Colonic mucosa (tissue), 4 donors: ENCODE measurements at places on chromosomes 7 and 10.

GRCh38 chr7:154960063-154960790 lies 42.7 kb downstream of the PAXIP1 start:
- DNase-seq = no peak

DNA sequence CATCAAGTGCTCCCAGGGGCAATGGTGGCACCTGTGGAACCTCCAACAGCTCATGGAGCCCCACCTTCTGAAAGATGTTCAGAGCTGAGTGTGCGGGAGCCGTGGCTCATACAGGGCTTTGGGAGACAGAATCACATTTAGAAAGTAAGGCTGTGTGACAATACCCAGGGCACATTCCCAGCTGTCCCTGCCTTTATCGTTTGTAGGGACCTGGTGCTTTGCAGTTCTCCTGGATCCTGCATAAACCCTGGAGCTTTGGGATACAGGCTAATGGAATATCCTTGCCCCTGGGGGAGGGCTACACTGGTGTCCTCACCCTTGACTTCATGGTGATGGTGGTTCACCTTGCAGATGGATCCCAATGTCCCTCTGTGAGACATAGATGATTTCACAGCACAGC lies 134.8 kb upstream of the LAMB4 start:
- DNase-seq = no peak

GRCh38 chr7:39605087-39605486 lies 18.3 kb upstream of the RALA start:
- no peak for DNase-seq

DNA sequence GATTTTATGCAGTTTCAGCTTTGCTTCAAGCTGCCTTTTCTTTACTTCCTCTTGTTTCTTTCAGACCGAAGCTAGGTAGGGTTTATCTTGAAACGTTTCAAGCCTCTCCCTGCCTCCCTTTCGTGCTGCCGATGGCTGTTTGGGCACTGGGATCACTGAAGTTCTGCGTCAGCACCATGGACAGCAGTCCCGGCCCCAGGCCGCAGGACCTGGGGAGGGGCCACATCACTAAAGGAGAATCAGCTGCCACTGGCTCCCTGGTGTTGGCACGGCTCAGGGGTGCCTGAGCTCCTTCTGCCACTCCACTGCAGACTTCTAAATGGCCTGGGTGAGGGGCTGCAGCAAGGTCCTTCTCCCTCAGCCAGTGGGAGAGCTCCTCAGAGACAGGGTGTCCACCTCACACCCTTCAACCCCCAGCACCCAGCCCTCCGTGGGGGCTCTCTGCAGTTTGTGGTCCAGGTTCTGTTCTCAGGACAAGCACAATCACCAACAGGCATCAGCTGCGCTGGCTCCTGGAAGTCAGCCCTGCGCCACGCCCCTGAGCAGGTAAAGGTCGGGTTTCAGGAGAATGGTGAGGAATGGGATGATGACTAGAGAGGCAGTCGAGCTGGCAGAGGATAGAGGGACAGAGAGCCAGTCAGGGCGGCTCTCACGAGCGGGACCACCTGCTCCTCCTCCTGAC lies 387.2 kb downstream of the TCERG1L start:
- no peak for DNase-seq

DNA sequence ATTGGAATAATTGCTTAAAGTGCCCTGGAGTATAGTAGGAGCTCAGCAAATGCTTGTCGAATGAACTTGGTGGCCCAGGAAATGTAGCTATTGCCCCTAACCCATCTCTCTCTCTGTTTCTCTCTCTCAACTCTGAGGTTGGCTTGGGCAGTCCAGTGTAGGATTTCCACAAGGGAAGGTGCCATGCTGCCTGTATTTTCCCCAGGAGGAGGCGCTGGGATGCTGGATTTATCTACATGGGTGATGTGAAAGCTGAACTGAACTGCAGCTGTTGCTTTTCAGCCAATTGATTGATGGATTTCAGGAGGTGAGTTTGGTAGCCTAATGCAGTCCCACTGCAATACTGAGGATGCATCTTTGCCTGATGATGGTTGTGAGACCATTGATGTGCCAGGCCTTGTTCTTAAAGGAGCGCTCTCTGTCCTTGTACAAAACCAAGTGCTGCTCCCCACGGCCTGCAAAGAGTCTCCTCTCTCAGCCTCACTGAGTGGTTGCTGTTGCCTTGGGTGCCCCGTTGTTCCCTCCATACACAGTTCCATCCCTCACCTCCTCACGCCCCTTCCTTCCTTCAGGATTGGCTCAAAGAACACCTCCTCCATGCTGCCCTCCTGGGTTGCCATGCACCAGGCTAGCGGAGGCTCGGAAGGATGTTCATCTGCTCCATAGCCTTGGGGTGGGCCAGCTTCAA lies 200.6 kb downstream of the GLRX3 start:
- DNase-seq = no peak

GRCh38 chr7:23462846-23463245 lies 7.4 kb downstream of the IGF2BP3 start:
- DNase-seq = no peak

DNA sequence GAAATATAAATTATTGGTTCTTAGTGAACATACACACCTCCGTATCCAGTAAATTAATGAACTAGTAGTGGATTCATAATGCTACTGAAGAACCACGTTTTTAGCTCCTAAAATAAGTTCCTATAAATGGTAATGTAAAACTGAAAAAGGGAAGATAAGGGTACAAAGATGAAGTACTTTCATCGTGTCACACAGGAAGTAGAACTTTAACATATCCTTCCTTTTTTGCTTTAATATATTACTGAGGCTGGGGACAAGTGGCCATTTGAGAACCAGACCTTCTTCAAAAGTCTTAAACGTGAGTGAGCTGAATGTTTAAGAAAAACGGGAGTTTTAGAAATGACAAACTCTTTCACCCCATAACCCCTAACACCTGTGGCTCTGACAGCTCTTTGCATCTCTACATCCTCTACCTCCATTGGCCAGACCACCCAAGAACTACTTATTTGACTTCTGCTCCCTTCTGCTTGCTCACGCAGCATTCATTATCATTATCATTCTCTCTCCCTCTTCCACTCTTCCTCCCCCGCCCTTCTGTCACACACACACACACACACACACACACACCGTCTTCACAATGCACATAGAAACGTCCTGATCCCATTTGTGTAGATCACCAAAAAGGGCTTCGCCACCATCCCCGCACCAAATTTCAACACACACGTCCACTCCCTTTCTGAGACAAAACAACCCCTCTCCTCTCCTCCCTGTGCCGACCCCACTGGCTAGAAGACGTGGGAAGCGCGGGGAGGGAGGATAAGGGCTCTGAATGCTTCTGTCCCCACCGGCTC lies 677 bp downstream of the SKAP2 start:
- no peak for DNase-seq

DNA sequence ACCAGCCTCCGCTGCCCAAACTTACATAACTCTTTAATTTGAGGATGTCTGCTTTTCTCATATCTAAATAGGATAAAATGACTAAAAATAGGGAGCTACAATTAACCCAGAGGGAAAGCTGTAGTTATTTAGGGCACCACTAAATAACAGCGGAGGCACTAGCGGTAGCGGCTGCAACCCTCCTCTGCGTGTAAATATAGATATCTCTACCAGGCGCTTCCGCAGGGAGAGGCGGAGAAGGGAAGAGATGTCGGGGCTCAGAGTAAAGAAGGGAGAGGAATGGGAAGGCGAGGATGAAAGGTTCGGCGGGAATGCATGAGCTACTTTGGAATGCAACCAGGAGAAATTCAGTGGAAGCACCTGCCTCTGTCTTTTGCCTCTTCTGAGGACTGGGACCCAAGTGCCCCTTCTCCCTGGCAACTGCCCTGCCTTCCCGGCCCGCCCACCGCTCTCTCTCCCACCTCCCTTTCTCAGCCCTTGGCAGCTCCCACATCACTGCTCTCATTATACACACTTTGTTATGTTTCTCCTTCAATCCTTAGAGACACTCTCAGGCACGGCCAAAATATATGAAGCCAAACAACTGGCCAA lies 698.3 kb downstream of the PARD3 start:
- DNase-seq = no peak

- DNase-seq = no peak
Observed at GRCh38 chr7:24434972-24435371, 138.3 kb upstream of the PALS2 start.

DNA sequence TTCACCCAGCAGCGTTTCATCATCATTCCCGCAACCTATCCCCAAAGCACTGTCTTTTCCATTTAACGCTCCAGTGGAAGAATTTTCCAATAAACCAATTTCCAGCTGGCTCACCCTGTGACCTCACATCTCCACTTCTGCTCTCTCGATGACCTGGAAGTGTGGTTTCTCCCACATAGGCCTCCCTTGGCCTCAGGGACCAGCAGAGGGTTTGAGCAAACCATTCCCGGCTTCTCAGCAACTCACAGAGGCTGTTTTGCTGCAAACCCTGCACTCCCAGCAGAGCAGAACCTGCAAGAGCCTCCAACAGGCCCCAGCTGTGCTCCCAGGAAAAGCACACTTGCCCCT lies 523.0 kb upstream of the FOXK1 start:
- no peak for DNase-seq

GRCh38 chr10:11794566-11794965 lies 28.6 kb upstream of the PROSER2 start:
- no peak for DNase-seq

- no peak for DNase-seq
Observed at GRCh38 chr10:52334595-52334994, 20.5 kb downstream of the DKK1 start.

DNA sequence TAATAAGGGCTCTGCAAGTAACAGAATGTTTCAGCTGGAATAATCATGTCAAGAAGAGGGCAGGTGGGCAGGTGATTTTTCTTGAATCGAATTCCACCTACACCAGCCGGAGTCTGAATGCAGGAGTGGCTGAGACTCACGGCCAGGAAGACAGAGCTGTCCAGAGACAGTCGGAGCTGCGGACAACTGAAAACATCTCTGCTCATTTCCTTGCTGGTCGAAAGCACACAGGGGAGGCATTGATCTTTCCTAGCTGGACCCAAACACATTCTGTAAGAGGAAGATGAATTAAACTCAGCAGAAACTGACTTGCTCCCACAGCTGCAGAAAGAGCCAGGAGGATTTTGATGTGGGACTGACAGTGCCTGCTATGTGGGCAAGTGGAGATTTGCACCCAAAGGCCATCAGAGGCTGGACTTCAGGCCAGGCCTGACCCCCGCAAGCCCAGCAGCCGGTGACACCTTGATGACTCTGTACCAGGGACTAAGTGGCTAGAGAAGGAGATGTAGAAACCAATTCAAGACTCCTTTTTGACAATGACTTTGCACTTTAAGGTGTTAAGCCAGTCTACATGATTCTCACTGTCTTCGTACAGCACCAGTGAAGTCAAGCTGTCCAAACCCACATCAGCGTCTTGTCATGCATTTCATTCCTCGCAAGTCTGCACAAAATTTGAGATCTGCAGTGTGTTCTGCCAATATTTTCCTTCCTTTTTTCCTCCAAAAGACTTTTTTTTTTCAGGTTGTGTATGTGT lies 169.4 kb downstream of the TEX36 start:
- DNase-seq = no peak
